Left renal pelvis (tissue), 4 donors: ENCODE measurements at places on chromosomes 1 and 21. TPM values are rescaled to one million over a fixed set of nuclear protein-coding genes. Genes with fewer than 3 reads are reported as not detected.

Gene APOBEC4
- polyA plus RNA-seq: not detected

DNA sequence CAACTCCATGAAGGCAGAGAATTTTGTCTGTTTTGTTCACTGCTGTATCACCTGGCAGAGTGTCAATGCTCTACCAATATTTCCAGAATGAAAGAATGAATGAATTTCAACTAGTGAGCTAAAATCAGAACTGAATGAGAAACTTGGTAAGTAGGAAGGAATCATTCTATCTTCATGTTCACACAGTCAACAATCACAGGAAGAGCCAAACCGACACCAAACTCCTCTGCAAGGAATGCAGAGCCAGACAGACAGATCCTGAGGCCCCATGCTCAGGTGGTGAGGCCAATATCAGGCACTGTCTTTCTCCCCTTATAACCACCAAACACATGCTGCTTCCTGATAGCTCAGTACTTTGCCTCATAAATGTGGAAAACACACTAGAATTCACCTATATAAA, 139.1 kb downstream of the SLC45A1 start:
- no peak for DNase-seq

- no peak for DNase-seq
Measured at GRCh38 chr1:228927946-228928898, 192.9 kb downstream of the RHOU start.

DNA sequence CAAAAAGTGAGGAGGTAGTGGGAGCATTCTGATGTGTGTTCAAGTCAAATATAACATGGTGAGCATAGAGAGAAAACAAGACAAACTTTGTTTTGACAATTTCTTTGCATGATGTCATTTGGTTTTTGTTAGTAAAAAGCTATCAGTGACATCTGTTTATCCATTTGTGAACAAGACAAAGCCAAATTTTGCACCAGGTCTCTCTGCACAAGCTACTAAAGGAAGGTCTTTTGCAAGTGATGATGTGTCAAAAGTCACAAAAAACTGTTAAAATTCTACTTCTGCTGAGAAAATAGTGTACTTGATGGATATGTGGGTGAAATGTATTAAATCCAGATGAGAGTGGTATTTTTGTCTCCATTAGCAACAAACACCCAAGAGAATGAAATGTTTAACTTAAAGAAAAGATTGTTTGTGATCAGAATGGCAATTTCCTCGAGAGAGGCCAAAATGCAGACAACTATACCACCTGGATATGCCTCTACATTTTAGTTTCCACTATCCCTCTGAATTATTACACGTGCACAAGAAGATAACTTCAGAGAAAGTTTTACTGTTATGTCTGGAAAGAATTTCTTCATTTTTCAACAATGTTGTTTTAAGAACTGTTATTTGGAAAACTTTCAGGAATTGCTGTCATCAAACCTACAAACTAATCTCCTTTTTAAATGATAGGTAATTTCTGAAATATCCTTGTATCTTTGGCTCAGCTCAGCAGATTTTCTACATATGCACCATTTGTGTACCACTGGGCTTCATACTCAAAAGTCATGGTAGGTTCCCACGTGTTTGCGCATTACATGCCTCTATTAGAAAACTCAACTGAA, 807.4 kb upstream of the ADGRL2 start:
- no peak for DNase-seq

GRCh38 chr21:17780539-17780938, 38.6 kb downstream of the C21orf91 start:
- DNase-seq: no peak

- no peak for DNase-seq
Measured at GRCh38 chr1:186976700-186977099, 148.0 kb downstream of the PLA2G4A start.

DNA sequence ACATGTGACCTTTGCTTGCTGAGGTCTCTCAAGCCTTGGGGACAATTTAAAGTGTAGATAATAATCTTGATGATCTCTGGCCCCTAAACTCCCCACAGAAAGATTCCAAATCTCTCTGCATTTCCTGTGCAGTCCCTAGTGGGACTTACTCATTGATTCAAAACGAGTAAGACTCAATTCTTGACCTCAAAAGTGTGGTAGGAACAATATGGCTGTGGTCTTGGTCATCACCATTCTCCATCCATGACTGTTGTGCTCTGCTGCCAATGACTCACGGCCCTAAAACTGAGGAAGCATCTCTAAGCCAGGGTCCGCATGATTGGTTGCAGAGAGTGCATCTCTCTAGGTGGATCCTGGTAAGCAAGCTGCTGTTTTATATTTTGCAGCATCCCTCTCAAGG, 268.0 kb downstream of the PTGER3 start:
- no peak for DNase-seq

GRCh38 chr21:27493542-27493941, 526.7 kb upstream of the ADAMTS5 start:
- DNase-seq: no peak

Gene HES3
- not detected for polyA plus RNA-seq

- no peak for DNase-seq
Measured at GRCh38 chr1:115322631-115323030, 15.4 kb downstream of the NGF start.

GRCh38 chr1:28983509-28984310, 69.3 kb downstream of the EPB41 start:
- DNase-seq: no peak

Gene KLHDC9
- 18.0 TPM for polyA plus RNA-seq

DNA sequence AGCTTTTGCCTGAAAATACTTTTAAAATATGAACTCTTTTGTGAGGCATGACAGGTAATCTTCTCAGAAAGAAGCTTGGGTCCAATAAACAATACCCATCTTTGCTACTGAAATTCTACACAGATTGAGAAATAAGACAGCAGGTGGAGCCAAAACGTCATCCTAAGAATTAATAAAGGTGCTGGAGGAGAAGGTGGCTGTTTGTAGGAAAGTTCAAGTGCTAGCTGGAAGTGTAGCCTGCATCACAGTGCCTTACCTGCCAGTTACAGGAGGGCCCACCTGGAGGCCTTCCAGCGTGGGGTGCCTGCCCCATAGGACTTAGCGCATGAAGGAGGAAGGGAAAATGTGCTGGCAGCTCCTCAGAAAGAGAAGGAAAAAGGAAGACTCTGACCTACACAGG, 93.7 kb downstream of the TTC3 start:
- no peak for DNase-seq

DNA sequence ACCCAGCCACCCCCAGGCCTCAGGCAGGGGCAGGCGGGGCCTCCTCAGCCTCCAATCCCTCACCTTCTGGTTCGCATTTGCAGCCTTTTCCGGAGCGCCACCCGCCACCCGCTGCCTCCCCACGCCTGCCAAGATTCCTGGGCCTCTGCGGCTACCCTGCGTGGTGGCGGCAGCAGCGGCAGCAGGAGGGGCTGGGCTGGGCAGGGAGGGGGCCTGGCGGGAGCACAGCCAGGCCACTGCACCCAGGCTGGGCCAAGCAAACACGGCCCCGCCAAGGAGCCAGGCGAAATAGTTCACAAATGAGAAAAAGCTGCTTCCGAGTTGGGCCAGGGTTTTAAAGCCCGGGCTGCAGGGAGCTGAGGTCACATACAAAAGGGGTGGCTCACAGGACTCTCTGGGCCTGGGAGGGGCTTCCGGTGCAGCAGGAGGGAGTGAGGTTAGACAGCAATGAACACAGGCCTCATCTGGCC, 9.8 kb downstream of the COL8A2 start:
- DNase-seq: no peak

Gene HDAC1
- 77.5 TPM for polyA plus RNA-seq

DNA sequence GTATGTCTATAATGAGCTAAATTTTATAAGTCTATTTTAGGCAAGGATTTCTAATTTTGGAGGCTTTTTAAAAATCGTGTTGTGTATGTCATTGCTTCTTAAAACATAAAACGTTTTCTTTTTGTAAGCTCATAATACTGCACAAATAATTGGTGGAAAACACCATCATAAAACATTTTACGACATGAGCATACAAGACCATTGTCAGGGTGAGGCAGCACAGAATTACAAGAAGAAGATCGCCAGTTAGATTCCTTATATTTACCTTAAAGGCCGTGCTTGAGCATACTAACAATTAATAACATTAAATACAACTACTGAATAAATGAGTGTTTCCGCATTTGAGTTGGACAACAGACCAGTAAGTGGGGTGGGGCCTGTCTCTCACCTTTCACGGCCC, 19.1 kb upstream of the LMX1A start:
- no peak for DNase-seq

Gene C1orf141
- polyA plus RNA-seq: 0.15 TPM

- no peak for DNase-seq
Measured at GRCh38 chr1:38092256-38092655, 45.7 kb upstream of the POU3F1 start.

DNA sequence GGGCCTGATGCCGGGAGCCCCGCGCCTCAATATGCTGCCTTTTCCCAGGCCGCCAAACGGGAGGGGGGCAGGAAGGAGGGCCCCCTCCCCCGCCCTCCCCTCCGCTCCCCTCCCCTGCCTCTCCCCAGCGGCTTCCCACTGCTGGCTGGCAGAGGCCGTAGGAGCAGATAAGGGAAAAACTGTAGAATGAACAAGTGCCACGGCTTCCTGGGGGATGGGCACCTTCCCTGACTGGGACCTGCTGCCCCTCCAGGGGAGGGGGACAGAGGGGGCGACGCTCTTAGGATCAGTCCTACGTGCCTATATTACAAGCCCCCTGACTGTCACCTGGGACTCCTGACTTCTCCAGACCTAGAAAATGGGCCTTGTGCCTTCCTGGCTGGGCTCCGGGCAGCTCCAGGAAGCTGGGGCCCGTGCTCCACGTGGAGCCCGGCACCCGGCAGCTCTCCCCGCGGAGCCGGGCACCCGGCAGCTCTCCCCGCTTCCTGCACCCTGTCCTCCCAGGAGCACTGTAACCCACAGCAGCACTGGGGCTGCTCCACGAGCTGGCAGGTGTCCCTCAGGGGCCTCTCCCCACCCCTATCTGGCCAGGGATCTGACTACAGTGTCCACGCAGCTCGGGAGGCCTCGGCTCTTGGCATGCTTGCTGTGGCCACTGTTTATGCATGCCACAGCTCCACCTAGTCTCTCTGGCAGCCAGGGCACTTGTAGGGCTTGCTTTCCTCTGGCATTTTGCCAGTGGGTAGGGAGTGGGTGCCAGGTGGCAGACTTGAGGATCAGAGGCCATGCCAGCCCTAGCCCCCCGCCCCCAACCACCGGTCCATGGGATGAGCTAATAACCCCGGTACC, 674 bp upstream of the HES5 start:
- no peak for DNase-seq

DNA sequence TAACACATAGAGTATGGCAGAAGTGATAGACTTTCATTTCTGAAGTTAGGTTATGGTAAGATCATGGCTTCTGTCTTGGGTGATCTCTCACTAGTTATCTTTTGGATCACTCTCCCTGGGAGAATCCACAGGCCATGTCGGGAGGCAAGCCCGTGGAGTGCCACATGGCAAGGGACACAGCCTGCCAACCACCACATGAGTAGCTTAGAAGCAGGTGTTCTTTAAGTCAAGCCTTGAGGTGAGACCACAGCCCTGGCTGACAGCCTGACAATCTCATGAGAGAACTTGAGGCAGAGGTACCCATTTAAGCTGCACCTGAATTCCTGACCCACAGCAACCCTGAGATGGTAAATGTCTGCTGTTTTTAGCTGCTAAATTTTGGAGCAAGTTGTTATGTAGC, 130.4 kb downstream of the KCNN3 start:
- no peak for DNase-seq

DNA sequence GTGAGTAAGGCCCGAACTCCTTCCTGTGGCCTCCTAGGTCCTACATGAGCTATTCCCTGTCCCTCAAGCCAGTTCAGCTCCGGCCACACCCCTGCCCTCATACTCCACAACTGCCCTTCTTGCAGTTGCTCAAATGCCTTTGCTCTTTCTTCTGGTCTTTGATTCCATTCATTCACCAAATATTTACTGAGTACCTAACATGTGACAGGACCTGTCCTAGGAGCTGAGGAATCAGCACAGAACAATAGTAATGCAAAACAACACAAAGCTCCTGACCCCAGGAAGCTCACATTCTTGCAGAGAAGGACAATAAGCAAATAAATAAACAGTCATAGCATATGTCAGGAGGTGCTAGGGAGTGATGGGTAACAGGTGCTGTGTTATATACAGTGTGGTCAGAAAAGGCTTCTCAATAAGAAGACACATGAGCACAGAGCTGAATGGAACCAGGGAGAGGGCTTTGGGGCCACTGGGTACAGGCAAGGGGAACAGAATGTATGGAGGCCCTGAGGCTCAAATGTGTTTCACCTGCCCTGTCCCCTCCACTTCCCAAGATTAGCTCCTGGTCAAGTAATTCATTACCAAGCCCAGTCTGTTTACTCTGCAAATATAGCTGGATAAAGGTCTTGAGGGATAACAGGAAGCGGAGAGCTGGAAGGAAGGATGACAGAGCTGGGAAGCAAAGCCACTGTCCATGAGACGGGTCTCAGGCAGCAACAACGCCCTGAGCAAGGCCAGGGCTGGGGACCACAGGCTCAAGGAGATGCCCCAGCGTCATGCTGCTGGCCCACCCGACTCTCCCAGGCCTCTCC, 145.1 kb downstream of the CSMD2 start:
- DNase-seq: no peak
